ENCODE measurements at places on chromosomes 1 and 21.

- DNase-seq, result no peak
Measured at GRCh38 chr1:205369701-205370123, 13.0 kb upstream of the KLHDC8A start.

GRCh38 chr1:109391157-109391556 is 6.6 kb downstream of the SORT1 start:
- DNase-seq, result peak; percentile 22

DNA sequence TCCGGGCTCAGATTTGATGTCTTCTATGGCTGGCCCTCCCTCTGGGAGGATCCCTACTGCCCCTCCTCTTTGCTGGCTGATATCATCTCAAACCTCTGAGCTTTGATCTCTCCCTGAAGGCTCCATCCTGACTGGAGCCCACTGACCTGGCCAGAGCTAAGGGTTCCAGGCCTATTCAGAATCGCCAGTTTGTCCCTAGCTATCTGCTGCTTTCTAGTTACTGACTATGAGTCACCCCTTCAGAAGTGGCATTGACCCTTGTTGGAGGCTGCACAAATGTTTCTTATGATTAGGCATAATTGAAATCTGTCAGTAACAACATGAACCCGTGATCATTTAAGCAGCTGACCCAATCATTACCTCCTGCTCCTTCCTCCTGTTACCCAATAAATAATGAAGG is 87.1 kb downstream of the ABCA4 start:
- DNase-seq, result no peak

- no peak for DNase-seq
Measured at GRCh38 chr1:160238408-160238807, 23.9 kb downstream of the DCAF8 start.

DNA sequence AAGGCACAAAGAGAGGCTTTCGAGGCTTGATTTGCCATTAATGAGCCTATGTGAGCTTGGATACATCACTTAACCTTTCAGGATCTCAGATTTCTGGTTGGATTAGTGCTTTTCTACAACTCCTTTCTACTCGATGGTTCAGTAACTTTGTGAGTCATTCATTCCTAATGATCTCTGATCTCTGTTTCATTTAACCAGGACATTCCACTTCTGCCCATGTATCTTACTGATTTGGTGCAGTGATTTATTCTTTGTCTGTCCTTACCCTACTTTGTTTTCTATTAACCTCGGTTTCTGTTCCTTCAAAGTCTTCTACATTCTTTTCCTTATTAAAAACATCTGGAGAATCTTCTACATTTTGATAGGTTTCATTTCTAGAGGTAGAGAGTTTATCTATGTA is 94.6 kb upstream of the ZBTB18 start:
- no peak for DNase-seq

DNA sequence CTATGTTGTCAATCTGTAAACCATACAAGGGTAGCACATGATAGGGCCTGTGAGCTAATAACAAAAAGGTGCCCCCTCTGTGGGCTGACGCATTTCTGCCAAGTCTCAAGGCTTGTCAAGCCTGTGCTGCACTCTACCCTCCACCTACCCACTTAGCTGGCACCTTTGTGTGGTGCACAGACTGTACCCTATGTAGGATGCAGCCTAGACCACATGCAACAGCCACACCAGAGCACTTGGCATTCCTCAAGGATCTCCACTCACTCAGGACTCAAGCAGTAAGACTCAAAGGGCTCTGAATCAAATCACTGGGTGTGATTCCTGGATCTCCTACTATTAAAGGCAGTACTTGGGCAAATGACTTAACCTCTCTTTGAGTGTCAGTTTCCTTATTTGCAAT is 133.5 kb downstream of the BEND5 start:
- DNase-seq, result no peak

- DNase-seq, result no peak
Measured at GRCh38 chr1:147337040-147337630, 94.7 kb downstream of the CHD1L start.

GRCh38 chr1:171110621-171111326 is 20.1 kb downstream of the FMO3 start:
- no peak for DNase-seq

DNA sequence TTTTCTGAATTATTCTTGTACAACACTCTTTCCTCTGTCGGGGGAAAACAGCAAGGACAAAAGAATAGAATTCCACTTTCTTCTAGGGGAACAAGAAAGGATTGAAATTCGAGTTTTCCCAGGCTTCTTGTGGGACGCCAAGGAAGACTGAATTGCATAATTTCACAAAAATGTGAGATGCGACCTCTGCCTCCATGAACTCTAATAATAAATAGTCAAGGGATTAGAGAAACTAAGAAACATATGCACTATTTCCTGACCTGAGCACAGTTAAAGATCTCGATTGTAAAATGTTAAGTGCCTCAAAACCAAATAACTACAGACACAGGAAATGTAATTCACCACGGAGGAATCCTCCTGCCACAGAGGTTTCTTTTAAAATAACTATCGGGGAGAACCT is 117.3 kb upstream of the MARK1 start:
- DNase-seq, result peak; percentile 36

DNA sequence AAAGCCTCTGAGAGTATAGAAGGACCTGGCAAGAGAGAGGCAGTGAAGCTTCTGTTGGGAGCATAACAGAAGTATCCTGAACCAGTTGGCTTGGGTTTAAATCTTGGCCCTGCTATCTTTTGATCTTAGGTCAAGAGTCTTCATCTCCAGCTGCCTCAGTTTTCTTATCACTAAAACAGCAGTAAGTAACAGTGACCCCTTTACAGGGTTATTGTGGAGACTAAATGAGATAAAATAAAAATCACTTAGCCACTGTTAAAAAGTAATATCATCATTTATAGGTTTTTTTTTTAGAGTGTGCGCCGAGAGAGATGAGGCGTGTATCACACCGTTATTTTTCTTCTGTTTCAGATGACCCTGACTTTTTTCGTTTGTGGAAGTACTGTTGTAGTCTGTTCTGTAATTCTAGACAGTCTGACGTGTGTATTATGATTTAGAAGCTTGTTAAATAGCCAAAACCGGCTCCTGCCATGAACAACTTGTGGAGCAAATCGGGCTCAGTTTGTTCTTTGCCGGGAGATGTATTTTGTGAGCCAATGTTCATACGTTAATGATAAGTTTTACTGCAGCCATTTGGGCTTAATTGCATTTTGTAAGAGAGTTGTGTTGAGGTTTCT is 1.1 kb downstream of the THRAP3 start:
- no peak for DNase-seq

- DNase-seq, result peak; percentile 82
Measured at GRCh38 chr1:169570172-169570574, 16.1 kb downstream of the F5 start.

DNA sequence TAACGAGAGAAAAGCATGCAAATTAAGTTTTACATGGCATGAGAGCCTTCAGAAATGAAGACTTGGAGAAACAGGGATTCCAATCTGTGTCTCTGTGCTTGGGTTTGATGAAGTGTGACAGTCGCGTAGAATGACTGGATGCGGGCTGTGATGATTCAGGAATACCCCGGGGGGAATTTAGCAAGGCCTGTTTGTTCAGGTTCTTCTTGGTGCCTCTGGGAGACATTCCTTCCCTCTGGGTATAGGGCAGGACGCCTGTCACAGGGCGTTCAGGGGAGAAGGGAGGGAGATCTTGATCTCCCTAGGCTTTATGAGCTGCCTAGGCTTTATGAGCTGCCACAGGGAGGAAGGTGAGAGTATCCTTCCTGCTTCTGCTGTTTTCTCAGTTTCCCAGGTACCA is 36.6 kb downstream of the DOP1B start:
- peak; percentile 87 for DNase-seq

DNA sequence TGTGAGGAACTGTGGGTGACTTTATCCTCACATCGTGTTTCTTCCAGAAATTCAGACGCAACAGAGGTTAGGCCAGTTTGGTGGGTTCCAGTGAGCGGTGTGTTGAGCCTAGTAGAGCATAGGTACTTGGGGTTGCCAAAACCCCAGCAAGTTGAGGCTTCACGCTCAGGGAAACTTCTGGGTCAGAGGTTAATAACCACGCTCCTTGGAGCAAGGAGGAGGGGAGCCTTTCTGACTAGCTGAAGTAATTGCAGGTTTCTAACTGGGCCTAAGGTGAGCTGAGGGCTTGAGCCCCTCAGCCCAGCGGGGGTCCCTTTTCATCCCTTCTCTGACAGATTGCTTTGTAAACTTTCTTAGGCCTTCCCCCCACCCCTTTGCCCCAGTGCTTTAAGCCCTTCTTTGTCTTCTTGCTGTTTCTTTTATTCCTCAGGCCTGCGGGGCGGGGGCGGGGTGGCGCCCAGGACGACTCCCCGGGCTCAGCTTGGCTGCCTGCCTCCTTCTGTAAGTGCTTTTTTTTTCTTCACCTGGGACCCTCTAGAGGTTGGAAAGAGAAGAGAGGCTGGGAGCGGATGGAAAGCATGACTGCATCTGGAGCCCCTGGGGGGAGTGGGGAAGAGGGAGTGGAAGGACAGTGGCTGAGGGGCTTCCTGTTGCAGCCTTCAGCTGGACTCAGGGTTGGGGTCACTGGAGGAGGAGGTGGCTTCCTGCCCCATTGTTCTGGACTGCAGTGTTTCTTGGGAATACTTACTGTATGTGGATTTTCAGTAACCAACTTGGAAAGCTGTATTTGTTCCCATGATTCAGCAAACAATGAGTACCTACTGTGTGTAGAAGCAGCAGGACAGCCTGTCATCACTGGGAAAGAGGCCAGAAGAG is 1.3 kb upstream of the ZNF436 start:
- peak; percentile 68 for DNase-seq

DNA sequence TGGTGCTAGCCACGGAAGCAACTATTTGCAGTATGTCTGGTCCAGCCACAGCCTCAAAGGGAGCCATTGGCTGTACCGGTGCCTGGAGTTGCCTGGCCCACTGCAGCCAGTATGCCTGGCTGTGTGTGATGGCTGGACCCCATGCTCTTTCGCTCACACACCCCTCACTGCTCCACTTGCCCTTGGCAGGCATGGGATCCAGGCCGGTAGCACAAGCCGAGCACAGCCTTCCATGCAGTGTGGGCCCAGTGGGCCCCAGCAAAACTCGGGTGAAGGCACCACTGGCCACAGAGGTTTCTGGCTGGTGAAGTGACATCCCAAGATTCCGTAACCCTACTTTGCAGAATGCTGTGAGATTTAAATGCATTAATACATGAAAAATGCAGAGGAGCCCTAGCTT is 665.8 kb downstream of the PLPP3 start:
- no peak for DNase-seq

- peak; percentile 30 for DNase-seq
Measured at GRCh38 chr1:37410815-37411214, 63.6 kb upstream of the ZC3H12A start.

DNA sequence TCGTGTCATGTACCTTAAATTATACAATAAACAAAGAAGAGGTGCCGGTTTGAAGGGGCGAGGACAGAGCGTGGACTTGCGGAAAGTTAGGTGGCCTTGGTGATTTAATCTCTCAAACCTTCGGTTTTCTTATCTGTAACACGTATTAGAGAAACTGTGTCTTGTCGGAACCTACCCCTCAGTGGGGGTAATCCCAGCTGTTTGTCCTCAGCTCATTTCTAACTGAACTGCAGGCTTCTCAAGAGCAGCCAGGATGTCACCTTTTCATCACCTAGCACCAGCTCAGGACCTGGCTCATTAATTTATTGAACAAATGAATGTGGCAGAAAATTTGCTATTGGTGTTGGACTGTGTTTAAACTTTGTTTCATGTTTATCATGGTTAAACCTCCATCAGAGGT is 31.2 kb downstream of the ITSN1 start:
- DNase-seq, result no peak

GRCh38 chr1:199550199-199551065 is 477.1 kb upstream of the NR5A2 start:
- DNase-seq, result peak; percentile 38

GRCh38 chr1:91124989-91125417 is 103.2 kb upstream of the ZNF644 start:
- DNase-seq, result no peak

DNA sequence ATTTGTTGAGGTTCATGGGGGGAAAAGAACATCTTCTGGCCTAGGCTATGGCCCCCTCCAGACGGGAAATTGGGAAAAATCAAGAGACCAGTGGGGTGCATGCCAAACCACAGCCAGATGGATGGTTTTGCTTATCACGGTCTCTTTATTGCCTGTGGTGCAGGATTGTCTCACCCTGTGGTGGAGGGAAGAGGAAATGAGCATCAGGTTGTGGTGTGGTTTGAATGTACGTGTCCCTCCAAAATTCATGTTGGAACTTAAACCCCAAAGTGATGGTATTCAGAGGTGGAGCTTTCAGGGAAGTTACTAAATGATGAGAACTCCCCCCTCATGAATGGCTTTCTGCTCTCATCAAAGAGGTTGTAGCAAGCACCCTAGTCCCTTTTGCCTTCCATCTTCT is 525.7 kb downstream of the NPHP4 start:
- no peak for DNase-seq

- no peak for DNase-seq
Measured at GRCh38 chr1:201302163-201303152, 19.2 kb downstream of the PKP1 start.

DNA sequence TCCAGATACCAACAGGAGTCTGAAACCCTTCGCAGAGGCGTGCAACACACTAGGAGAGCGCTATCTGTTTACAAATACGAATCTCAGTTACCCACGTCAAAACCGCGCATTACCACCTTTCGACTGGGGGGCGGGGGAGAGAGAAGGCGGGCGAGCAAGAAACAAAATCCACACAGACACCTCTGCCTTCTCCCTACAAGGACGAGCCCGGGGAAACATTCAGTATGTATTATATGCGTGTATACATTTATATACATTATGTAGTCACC is 722 bp downstream of the TUT4 start:
- peak; percentile 52 for DNase-seq

GRCh38 chr1:245837718-245838117 is 669.4 kb downstream of the SMYD3 start:
- peak; percentile 49 for DNase-seq

- DNase-seq, result no peak
Measured at GRCh38 chr1:86460998-86461397, 7.7 kb upstream of the CLCA1 start.

- no peak for DNase-seq
Measured at GRCh38 chr1:90936061-90936460, 85.8 kb downstream of the ZNF644 start.

GRCh38 chr1:63787875-63788274 is 14.1 kb downstream of the ROR1 start:
- no peak for DNase-seq

DNA sequence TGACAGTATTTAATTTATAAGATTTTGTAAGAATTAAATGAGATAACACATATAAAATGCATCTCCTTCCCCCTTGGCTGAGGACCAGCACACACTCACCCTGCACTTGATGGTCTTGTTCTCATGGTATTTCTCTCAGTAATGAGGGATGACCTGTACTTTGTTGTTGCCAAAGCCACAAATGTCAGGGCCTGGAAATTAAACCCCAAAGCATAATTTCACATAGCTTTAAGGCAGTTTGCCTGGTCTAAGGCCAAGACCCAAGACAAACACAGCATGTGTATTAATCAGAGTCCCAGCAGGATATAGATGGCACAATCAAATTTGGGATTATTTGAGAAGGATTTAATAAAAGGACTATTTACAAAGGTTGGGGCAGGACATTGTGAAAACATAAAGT is 48.6 kb upstream of the EPS15 start:
- peak; percentile 98 for DNase-seq

DNA sequence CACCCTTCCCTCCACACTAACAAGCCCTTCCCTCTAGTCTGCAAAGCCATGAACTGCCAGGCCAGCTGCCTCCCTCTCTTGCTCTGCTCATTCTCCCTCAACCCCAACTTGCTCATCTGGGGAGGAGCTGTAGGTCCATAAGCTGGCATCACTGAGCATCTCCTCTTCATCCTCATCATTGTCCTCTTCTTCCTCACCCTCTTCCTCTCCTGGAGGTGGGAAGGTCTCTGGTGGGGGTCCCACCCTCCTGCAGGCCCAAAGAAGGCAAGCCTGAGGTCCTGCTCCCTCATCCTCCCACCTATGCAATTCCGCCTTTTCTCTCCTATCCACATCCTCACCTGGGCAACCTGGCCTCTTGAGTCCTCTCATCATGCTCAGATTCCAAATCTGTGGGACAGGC is 2.7 kb downstream of the ZNF692 start:
- DNase-seq, result no peak
